Epithelial cell of proximal tubule (primary cell): ENCODE measurements at places on chromosomes 2 and 18. TPM values are rescaled to one million over a fixed set of nuclear protein-coding genes. Genes with fewer than 3 reads are reported as not detected.

CRYBA2 gene
- total RNA-seq = not detected in 2 replicates

GAD1 gene
- total RNA-seq = 0.36 and 5.6 TPM in 2 replicates

NCKAP5 gene
- total RNA-seq = 0.58 and 0.69 TPM in 2 replicates

HES6 gene
- 20.3 and 25.5 TPM in 2 replicates for total RNA-seq

CFAP65 gene
- total RNA-seq = 1.1 TPM in 1 of 2 replicates, not detected in the other

IMP4 gene
- total RNA-seq = 134 and 219 TPM in 2 replicates

CYP27A1 gene
- total RNA-seq = 28.6 and 49.0 TPM in 2 replicates

CD8A gene
- total RNA-seq = not detected in 2 replicates

GAL3ST2 gene
- total RNA-seq = 0.22 TPM in 1 of 2 replicates, not detected in the other

HOXD10 gene
- 14.3 and 18.8 TPM in 2 replicates for total RNA-seq

- no peak for DNase-seq
These were observed 278.4 kb downstream of the TMX3 start for GRCh38 chr18:68436485-68436884.

- DNase-seq = no peak
These were observed 506.6 kb downstream of the ERBB4 start for GRCh38 chr2:212032032-212032431.

- no peak for DNase-seq
These were observed 72.7 kb downstream of the DNER start for GRCh38 chr2:229641676-229642075.

DNA sequence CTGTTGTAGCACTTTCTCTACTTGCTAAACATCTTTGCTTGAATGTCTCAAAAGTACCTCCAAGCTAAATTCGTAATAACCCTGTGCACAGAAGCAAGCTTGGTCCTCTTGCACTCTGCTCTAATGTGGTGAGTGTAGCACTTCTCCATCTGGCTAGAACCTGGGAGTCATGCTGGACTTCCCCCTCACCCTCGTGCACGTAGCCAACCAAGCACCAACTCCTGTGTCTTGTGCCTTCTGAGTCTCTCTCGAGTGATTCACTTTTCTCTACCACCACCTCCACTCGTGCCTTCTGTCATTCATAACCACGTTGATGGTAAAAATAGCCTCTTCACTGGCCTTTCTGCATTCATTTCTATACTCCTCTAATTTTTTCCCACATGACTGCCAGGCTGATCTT is 91.9 kb upstream of the KCNE4 start:
- DNase-seq = no peak

GRCh38 chr2:113221846-113222245 is 48.1 kb downstream of the PSD4 start:
- DNase-seq = no peak

DNA sequence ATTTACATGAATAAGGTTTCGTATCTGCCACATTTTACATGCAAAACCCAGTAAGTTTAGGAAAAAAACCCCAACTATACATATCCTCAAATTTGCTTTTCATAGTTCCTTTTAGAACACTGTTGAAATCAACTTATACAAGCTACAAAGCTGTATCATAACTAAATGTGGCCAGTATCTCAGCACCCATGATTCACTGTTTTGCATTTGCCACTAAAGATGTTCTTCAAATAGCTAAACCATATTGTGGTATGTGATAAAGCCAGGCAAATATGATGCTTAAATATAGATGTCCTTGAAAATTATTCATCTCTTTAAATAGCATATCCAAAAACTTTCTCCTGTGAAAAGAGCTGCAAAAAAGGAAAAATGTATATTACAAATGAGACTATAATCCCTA is 29.9 kb downstream of the ROCK2 start:
- DNase-seq = no peak

- peak; percentile 74 for DNase-seq
These were observed 415.3 kb upstream of the VWC2L start for GRCh38 chr2:213995400-213996105.

DNA sequence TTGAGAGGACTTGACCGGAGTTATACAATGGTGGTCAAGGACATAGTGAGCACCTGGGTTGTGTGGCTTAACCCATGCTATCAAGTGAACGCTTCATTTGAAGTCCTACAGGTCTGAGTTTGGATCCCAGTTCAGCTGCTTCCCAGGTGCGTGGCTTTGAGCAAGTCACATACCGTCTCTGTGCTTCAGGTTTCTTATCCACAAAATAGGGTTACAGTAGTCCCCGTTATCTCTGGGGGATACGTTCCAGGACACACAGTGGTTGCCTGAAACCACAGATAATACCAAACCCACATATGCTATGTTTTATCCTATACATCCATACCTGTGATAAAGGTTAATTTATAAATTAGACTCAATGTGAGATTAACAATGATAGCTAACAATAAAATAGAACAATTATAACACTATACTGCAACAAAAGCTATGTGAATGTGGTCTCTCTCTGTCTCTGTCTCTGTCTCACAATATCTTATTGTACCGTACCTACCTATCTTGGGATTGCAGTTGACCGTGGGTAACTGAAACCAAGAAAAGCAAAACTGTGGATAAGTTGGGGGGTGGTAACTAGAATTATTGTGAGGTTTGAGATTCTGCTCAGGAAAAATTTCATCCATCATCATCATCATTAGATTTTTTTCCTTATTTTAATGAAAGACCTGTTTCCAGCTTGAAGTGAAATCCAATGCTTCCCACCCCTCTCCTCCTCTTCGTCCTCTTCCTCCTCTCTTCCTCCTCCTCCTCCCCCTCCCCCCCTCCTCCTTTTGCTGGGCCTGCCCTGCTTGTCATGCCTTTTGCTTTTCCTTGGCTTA is 22.7 kb downstream of the LBH start:
- no peak for DNase-seq

GRCh38 chr2:72886505-72887031 is 640 bp upstream of the SPR start:
- DNase-seq = no peak

- no peak for DNase-seq
These were observed 98.1 kb upstream of the HS6ST1 start for GRCh38 chr2:128416806-128417205.

GRCh38 chr18:44851856-44852621 is 171.4 kb downstream of the SETBP1 start:
- no peak for DNase-seq

GRCh38 chr2:26704441-26704977 is 12.0 kb downstream of the KCNK3 start:
- no peak for DNase-seq

GRCh38 chr2:119724656-119725485 is 34.9 kb upstream of the PTPN4 start:
- DNase-seq = no peak

- DNase-seq = peak; percentile 27
These were observed 42.9 kb upstream of the SPHKAP start for GRCh38 chr2:228224410-228224809.

DNA sequence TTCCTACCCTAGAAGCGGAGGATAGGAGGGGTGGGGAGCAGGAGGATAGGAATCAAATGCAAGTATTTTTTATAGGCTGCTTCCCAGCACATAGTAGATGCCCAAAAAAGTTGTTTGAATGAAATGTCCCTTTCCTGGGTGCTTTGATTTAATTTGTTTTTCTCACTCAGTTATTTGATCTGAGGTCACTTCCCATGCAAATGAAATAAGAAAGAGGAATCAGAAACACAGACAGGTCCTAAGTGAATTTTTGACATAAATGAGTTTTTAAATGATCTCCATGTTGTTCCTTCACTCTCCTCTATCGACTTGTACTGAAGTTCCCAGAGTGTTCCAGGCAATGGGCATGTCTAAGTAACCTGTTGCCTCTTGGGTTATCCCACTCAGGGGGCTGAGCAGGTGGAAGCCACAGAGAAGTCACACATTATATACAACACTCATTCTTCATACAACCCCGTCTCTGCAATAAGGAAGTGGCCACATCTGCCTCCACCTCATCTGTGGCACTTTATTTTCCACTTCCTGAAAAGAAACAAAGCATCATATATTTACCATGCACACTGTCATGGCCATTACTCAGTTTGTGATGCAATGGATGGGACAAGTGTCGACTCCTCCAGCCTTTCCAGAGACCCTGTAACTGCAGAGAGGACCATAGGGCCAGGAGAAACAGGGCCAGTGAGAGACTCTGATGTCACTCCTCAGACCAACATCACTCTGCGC is 81.9 kb upstream of the ZNF397 start:
- no peak for DNase-seq

- no peak for DNase-seq
These were observed 255.3 kb downstream of the NR4A2 start for GRCh38 chr2:156077041-156077742.

GRCh38 chr2:70356941-70357683 is 55.2 kb upstream of the FAM136A start:
- no peak for DNase-seq
